ENCODE measurements at places on chromosomes 16 and 17.

DNA sequence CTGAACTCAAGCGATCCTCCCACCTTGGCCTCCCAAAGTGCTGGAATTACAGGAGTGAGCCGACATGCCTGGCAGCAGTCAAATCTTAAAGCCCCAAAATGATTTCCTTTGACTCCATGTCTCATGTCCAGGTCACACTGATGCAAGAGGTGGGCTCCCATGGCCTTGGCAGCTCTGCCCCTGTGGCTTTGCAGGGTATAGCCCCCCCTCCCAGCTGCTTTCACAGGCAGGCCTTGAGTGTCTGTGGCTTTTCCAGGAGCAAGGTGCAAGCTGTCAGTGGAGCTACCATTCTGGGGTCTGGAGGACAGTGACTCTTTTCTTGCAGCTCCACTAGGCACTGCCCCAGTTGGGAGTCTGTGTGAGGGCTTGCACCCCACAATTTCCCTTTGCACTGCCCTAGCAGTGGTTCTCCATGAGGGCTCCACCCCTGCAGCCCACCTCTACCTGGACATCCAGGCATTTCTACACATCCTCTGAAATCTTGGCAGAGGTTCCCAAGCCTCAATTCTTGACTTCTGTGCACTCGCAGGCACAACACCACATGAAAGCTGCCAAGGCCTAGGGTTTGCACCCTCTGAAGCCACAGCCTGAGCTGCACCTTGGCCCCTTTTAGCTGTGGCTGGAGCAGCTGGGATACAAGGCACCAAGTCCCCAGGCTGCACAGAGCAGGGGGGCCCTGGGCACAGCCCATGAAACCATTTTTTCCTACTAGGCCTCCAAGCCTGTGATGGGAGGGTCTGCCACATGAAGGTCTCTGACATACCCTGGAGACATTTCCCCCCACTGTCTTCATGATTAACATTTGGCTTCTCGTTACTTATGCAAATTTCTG lies 79.3 kb upstream of the ARL4D start:
- DNase-seq: no peak

- DNase-seq: peak; percentile 73
These were observed 2.0 kb downstream of the TRIM47 start for GRCh38 chr17:75876190-75876937.

DNA sequence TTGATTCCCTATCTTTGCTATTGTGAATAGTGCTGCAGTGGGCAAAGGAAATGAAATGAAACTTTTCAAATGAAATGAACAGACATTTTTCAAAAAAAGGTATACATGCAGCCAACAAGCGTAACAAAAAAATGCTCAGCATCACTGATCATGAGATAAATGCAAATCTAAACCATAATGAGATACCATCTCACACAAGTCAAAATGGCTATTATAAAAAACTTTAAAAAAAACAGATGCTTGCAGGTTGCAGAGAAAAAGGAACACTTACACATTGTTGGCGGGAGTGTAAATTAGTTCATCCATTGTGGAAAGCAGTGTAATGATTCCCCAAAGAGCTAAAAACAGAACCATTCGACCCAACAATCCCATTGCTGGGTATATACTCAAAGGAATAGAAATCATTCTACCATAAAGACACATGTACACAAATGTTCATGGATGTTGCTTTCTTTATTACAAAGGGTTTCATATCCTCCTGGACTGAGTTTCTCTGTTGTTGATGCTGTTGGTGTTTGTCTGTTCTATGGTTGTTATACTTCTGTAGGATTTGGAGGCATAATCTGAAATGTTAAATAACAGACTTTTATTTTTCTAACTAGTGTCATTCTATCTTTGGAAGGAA lies 99.3 kb upstream of the SOX9 start:
- no peak for DNase-seq

- no peak for DNase-seq
These were observed 368.8 kb upstream of the CDH8 start for GRCh38 chr16:62404842-62405611.

DNA sequence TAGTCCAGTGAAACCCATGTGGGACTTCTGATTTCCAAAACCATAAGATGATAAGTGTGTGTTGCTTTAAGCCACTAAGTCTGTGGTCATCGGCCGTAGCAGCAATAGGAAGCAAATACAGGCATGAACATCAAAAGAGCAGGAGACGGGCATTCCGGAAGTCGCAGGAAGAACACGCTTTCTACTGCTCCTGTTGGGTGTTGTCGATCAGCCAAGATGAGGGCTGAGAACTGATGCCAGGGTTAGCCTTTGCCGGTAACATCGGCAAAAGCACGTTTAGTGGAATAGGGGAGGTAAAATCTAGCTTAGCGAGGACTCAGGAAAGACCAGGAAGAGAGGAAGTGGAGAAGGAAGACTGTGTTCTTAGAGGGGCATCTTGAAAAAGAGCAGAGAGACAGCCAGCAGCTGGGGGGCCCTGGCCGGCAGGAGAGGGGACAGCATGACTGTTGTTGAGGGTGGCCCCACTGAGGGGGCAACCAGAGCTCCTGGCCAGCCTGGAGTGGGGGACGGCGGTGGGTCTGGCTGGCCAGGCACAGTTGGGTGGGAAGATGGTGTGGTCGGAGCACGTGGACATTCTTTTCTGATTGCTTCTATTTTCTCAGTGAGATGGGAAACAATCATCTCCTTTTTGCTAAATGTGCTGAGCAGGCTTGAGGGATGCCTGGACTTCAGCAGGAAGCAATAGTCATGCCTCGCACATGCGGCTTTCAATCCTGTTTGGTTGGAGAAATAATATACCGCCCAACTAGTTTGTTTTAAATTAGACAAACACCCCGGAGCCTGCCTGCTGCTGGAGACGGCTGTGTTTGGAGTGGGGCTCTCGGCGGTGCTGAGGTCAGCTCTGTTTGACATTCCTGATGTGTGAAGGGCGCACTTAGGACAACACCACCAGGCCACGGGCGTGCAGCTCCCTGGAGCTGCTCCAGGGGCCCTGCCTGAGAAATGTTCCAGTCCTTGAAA lies 109.9 kb downstream of the METRNL start:
- DNase-seq: no peak

DNA sequence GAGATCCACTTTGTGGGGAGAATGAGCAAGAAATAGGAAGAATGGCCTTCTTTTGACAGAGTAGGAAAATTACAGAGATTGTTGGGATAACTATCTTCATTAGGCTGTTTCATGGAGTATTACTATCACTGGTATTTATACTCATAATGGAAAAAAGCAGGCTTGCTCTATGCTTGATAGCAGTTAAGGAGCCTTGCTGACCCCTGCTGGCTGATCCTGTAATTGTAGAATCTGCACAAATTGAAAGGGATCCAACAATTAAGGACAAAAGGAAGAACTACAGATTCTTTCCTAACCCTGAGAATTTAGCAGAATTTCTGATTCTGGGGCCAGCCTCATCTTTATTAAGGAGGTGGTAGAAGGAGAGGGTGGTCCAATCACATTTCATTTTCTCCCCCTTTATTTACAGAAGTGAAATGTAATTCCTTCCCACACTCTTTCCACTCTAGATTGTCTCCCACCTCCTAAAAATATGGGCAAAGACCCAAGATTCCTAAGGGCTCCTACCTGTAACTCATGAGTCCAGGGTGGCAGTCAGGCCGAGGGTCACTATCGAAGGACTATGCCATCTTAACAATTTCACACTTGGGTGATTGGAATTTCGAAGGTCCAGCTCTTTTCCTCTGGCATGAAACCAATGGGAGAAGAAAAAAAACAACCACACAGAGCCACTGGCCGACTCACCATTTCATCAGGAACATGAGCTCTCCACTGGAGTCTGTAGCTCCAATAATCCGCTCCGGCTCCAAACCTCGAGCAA lies 26.3 kb downstream of the NFE2L1 start:
- peak; percentile 78 for DNase-seq

GRCh38 chr17:64058621-64059020 lies 38.2 kb upstream of the ICAM2 start:
- DNase-seq: no peak

DNA sequence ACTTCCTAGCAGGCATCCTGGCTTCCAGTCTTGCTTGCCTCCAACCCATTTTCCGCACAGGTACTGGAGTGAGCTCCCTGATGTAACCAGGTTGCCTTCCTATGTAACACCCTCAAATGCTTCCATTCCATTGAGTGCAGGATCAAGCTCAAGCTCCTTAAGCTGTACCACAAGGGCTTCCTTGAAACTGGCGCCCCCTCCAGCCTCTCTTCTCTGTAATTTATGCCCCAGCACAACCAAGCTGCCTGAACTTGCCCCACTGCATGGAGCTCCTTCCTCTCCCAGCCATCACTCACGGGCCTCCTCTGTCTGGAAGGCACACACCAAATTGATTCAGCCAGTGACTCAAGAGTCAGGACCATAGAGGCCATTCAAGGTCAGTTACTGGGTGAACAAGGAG lies 234.8 kb upstream of the RPL38 start:
- no peak for DNase-seq

DNA sequence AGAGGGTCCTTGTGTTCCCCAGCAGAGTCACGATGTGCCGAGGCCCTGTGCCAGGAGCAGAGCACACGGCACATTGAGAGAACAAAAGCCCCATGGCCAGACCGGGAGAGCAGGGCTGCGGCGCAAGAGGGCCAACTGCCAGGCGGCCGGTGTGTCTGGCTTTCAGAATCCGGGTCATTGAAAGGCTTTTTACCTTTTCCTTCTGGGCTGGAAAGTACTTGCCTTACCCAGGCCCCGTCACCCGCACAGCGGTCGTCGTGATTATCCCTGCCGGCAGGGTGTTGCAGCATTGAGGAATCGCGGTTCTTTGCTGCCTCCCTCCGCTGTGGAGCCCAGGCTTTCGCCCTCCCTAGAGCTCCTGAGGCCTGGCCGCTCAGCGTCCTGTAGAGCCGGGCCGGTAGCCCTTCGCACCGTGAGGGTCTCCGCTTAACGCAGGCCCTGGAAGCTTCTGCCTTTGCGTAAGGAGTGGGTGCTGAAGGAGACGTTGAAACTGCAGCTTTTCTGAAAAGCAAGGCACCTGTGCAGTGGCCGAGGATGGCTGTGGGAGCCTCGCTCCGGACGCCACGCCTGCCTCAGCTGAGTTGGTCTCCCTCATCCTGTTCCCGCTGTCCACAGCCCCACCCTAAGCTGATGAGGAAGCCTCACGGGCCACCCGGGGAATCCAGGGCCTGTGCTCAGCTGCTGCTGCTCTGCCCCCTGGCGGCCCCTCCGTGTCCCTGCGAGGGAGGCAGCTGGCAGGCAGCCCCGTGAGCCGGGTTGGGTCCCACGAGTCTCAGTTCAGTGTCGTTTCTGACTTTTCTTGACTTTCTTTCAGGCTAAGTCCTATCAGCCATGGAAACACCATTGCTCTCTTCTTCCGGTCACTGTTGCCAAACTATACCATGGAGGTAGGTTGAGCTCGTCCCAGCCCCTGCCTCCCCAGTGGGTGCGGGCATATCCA lies 8.6 kb upstream of the MC1R start:
- DNase-seq: peak; percentile 74

GRCh38 chr17:8838551-8839095 lies 28.9 kb downstream of the PIK3R6 start:
- DNase-seq: no peak

DNA sequence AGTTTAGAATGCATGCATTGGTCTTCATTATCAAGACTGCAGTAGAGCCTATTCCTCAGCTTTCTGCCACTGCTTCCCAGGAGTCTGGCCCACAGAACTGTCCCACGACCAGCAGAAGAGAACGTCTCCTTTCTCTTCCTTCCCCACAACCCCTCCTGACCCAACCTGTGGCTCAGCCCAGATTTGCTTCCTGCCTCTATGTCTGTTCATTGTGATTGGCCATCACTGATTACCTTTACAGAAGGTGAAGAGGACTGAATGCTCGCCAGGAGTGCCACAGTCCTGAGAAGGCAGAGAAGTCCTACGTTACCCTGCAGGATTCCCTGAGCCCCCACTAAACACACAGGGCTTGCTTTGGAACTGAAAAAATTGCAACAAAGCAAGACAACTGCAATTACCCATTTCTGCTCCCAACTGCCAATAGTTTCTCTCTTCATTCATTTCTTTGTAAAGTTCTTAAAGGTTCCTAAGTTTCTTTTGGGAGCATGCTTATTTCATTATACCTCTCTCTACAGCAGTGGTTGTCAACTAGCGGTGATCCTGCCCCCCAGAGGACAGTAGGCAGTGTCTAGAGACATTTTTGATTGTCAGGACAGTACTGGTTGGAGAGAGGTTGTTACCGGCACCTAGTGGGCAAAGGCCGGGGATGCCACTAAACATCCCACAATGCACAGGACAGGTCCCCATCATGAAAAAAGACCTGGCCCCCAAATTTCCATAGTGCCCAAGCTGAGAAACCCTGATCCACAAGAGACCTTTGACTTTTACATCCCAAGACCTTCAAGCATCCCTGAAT lies 4.5 kb upstream of the NAT9 start:
- peak; percentile 51 for DNase-seq

DNA sequence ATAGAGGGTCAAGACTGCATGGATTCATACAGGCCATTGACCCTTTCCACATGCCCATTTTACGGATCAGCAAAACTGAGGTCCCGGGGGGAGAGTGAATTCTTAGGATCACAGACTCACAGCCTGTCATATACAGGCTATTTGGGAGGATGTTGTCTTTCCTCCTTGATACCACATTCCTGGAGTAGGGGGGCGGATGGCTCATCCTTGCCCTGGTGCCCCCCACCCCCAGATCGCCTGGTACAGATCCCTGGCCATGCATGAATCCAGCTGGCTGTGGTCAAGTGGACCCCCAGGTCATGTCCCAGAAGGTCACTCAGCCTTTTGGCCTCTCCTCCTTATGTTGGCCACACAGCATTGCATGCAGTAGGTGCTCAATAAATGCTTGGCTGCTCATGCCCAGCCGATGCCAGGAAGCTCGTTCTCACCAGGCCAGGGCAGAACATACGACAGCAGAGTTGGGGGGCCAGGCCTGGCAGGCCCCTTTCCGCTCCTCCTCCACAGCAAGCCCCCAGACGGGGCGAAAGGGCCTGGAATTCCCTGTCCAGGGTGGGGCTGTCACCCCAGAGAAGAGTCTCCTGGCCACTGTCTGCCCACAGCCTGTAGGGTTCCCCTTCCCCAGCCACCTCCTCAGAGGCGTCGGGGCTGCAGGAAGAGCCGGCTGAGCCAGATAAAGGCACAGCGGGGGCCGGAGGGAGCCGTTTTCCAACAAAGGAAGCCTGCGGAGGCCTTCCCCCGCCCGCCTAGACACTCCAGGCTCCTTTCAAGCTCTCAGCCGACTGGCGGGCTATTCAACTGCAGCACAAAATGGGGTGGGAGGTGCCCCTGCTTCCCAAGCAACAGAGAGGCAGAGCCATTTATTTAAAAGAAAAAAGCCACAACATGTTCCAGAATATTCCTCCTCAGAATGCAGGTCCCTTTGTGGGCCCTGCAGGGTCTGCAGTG lies 215.7 kb upstream of the CIBAR2 start:
- DNase-seq: no peak

GRCh38 chr17:28759256-28759865 lies 15.6 kb downstream of the TRAF4 start:
- DNase-seq: no peak

All from CD4-positive, alpha-beta T cell treated with Interleukin-1 beta for 1 hour (primary cell).